ENCODE measurements at places on chromosomes 13 and 19.

- no peak for DNase-seq
Observed at GRCh38 chr13:104592127-104592526, 1525.9 kb upstream of the SLC10A2 start.

DNA sequence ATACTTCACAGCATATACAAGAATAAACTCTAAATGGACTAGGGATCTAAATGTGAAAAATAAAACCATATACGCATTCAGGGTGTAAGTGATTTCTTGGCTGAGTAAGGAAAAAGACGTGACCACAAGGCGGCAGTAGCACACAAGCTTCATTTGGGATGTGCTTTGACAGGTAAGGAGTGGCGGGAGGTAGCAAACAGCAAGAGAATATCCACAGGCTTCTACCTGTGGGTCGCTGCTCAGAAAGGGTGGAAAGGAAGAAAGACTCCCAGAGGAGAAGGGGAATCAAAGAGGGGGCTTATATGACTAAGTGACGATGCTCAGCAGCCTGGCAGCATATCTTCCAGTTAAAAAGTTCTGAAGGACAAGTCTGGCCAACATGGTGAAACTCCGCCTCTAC, 2.5 kb upstream of the ZNF121 start:
- DNase-seq, result no peak

DNA sequence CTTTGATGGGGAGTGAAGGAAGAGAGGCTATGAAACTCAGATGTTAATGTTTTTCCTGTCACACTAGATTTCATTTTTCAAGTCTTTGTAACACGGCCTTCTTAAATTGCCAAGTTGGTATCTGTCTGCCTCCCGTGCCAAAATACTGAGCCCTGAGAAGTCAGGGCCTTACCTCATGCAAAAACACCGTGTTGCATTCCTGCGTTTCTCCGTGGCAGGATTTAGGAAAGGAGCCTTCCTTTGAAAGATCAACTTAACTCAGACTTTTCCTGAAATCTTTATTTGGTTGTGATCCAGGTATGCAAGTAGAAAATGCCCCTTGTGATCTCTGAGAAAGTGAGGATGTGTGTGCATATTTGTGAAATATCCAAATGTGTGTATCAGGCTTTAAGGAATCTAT, 1291.0 kb upstream of the SLC10A2 start:
- no peak for DNase-seq

GRCh38 chr19:44712864-44713515, 14.0 kb downstream of the CEACAM16 start:
- no peak for DNase-seq

DNA sequence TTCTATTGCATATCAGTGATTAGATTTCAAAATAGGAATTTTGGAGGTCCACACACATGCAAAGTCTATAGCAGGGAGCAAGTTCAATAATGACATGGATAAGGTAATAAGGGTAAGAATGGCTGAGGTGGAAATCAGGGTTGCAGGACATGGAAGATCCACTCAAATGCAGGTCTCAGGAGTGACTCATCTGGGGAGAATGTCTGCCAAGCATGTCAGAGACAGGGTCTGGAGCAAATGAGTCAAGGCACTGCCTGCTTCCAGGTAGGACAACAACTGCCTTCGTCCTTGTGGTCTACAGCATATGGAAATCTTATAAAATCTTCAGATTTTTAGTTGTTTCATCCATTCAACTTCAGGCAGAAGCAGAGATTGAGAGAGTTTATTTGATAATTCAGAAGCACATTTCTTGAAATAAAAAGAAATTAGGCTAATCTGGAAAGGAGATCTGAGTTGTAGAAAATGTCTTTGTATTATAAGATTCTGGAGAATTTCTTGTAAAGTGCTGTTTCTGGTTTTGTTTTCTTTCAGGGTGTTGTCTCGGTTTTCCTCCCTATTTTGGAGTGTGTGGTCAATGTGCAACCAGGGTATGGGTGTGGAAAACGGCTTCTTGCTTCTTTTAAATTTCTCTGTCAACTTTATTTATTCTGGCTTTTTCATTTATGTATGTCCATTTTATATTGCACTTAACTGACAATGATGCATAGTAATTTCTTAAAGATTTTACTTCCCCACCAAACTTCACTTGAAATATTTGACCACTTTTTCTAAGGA, 748.8 kb downstream of the LIG4 start:
- DNase-seq, result no peak

DNA sequence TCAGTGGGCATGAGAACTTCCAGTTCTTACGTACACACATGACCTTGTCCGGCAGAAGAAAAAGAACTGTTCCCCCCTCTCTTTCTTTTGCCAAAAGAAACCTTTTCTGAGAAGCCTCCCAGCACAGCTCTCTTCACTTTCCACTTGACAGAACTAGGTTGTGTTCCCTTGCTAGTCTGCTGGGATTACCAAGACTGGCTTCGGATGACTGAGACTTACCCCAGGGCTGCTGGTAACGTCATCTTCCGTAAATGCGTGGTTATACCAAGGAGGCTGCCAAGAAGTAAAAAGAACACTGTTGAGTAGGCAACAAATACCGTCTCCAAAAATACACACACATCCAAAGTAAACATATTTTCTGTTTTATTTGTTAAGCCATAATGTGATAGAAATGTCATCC, 908.2 kb downstream of the EFNB2 start:
- no peak for DNase-seq

- no peak for DNase-seq
Observed at GRCh38 chr13:102900193-102900608, 54.4 kb downstream of the ERCC5 start.

DNA sequence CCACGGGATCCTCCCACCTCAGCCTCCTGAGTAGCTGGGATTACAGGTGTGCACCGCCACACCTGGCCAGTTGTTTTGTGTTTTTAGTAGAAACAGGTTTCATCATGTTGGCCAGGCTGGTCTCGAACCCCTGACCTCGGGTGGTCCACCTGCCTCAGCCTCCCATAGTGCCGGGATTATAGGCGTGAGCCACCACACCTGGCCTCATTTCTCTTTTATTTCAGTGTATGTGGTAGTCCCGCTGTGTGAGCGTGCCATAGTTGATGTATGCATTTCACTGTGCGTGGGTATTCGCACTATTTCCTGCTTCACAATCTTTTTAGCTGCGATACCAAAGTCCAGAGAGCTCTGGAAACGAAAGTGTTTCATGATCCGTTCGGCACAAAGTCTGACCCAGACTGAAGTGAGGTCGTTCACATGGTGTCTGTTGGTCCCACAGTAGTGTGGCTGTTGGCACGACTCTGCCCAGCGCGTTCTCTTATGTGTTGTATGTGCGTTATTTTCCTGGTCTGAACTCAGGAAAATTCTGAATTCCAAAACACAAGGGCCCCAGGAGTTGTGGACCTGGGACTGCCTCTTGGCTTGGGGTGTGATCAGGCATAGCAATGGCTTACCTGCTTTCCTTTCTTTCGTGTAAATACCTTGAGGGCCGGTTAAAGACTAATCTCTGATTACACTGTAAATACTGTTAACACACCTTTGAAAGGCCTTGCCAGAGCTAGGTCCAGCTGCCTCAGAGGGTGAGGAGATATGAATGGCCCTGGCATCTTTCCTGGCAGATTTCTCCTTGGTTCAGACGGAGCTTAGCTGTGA, 8.6 kb downstream of the EPN1 start:
- DNase-seq, result no peak

GRCh38 chr13:77714119-77714755, 16.8 kb downstream of the SLAIN1 start:
- DNase-seq, result no peak

GRCh38 chr19:4916292-4917082, 7.2 kb downstream of the UHRF1 start:
- no peak for DNase-seq

- DNase-seq, result no peak
Observed at GRCh38 chr13:37656247-37656940, 57.8 kb upstream of the POSTN start.

DNA sequence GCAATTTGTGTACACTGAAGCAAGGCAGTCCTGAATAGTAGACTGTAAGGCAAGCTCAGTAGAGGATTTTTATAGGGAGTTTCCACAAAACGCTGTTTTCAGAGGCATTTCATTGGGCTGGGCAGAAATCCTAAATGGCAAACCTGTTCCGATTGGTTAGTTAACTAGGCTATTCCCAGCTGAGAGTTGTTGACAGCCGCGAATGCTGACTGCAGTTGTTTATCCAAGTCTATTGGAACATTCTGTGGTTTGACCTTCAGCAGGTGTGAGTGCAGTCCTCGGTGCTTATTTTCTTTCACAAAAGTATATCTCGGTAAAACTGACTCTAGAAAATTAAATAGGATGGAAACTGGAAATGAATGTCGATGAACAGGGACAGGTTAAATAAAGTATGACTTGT, 45.4 kb downstream of the TPT1 start:
- DNase-seq, result peak; percentile 57

DNA sequence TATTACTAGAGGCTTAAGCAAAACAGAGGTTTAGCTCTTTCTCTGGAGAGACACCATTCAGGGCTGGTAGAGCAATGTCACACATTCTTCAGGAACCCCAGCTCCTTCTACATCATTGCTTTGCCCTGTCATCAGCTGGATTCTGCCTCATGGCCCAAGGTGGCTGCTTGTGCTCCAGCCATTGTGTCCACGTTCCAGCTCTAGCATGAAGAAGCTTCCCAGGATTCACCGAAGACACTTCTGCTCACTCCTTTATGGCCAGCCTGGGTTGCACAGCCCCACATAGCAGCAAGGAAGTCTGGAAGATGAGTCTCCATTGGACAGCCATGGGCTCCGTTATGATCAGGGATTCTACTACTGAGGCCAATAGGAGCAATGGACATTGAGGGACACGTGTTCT, 13.2 kb downstream of the PGLS start:
- DNase-seq, result no peak

- DNase-seq, result peak; percentile 43
Observed at GRCh38 chr13:25752957-25753551, 298.8 kb downstream of the SHISA2 start.

GRCh38 chr13:59823486-59823885, 340.2 kb downstream of the DIAPH3 start:
- no peak for DNase-seq

- no peak for DNase-seq
Observed at GRCh38 chr19:2798158-2798685, 12.9 kb downstream of the THOP1 start.

DNA sequence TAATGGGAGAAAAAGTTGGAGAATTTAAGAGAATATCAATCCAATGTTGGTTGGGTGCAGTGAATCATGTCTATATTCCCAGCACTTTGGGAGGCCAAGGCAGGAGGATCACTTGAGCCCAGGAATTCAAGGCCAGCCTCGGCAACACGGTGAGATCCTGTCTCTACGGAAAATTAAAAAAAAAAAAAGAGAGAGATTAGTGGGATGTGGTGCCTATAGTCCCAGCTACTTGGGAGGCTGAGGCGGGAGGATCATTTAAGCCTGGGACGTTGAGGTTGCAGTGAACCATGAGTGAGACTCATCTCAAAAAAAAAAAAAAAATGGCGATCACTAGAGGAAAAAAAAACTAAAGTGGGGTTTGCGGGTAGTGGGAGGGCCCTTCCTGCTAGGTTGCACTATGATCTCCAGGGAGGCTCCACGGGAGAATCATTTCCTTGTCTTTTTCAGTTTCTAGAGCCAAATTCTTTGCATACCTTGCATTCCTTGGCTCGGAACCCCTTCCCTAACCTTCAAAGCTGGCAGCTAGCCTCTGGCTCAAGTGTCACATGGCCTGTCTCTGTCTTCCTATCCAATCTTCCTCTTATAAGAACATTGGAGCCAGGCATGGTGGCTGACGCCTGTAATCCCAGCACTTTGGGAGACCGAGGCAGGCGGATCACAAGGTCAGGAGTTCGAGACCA, 5.8 kb upstream of the ERCC2 start:
- no peak for DNase-seq

DNA sequence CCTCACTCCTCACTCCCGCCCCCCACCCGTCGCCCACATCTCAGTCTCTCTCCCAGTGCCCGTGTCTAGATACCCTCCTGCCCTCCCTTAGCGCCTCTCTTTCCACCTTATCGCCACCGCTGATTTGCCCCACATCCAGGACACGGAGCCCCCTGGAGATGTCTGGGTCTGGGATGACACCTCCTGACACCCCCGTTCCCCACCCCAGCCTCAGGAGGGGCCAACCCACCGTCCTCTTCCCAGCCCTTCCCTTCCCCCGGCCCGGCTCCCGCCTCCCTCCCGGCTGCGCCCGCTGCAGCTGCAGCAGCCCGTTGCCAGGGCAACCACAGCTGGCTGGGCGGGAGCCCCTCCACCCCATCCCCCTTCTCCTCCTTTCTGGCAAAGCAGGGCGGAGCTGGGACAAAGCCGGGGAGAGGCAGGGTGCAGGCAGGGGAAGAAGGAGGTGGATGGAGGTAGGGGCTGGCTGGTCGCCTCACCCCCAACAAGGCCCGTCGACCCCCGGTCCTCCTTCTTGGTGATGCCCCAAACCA, 13.5 kb downstream of the DPF1 start:
- DNase-seq, result no peak

GRCh38 chr13:31905961-31906360, 125.6 kb upstream of the FRY start:
- no peak for DNase-seq

DNA sequence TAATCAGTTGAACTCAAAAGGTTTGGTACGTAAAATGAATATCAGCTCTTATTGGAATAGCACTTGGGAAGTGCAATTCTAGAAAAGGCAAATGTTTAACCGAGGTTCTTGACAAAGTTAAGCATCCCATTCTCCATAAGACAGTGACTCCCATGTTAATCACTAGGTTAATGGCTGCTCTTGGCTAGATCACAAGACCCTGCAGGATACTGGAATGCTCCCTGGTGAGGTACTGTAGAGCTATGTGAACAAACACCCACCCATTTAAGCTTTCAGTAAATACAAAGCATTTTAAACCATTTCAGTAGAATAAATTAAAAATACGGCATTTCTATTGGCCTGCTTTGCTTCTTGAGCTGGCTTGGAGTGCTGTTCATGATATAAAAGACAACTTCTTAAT, 56.5 kb downstream of the TDRD3 start:
- DNase-seq, result no peak

GRCh38 chr13:110299283-110299840, 7.6 kb downstream of the COL4A1 start:
- no peak for DNase-seq

DNA sequence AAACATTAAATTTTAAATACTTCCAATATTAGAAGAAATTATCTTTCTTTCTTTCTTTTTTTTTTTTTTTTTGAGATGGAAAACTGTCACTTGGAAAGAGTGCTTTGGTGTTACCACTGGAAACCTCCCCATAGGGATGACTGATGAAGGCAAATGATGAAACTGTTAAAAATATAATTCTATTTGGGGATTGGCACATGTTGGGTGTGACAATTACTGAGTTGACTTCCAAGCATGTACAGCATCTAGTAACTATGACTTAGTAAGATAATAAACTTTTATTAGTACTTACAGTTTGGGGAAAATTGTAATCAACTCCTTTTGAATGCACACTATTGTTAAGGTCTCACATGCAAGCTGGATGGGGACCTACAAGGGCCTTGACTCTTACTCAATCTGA, 592.5 kb downstream of the KCTD12 start:
- no peak for DNase-seq

DNA sequence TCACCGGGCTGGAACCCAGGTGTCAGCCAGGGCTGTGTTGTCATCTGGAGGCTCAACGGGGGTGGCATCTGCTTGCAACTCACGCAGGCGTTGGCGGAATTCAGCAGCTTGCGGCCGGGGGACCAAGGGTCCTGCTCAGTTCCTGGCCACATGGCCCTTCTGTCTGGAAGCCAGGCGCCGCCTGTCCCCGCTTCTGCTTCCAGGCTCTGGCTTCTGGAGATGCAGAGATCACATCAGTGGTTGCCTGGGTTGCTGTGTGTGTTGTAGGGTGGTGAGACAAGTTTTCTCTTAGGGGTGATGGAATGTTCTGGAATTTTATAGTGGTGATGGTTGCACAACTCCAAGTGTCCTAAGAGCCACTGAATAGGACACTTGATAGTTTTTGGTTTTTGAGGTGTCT, 5.0 kb downstream of the ADAT3 start:
- DNase-seq, result no peak

GRCh38 chr19:6034512-6034911, 56.6 kb upstream of the RANBP3 start:
- no peak for DNase-seq

All from tibial nerve (tissue), 4 donors.